ENCODE measurements at places on chromosomes 6 and 20. TPM values are rescaled to one million over a fixed set of nuclear protein-coding genes. Genes with fewer than 3 reads are reported as not detected.

RIPOR2 gene
- 17.8 TPM for total RNA-seq

EYS gene
- 0.78 TPM for total RNA-seq

CST1 gene
- total RNA-seq, result not detected

CALHM4 gene
- not detected for total RNA-seq

MDFI gene
- total RNA-seq, result 11.7 TPM
